ENCODE measurements at places on chromosomes 4 and X.
A peak's percentile ranks its signal among the peaks of the same experiment; 100 is the strongest.

- no peak for DNase-seq
Measured at GRCh38 chr4:25800245-25800644, 62.5 kb downstream of the SEL1L3 start.

- DNase-seq = peak; percentile 31
Measured at GRCh38 chr4:112083587-112084347, 61.5 kb upstream of the FAM241A start.

DNA sequence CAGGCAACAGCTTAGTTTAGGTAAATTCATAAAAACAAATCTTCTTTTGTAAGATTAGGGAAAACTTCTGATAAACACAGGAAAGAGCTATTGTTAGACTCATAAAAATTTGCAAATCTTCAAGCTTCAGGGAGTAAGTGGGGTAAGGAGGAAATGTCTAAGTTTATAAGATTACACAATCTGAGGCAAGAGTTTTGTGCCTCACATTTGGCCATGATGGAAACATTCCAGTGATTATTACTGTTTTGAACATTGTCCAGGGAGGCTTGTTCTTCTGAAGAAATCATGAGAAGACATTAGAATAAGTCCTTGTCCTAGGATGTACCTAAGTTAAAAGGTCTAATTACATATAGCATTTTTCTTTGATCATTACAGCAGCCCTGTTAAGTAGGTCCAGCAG, 72.8 kb downstream of the MAOB start:
- peak; percentile 38 for DNase-seq

GRCh38 chr4:41156574-41156973, 57.8 kb downstream of the APBB2 start:
- DNase-seq = peak; percentile 72

GRCh38 chr4:117327491-117327890, 242.1 kb upstream of the TRAM1L1 start:
- DNase-seq = peak; percentile 15
